ENCODE measurements at places on chromosomes 1 and 21.

DNA sequence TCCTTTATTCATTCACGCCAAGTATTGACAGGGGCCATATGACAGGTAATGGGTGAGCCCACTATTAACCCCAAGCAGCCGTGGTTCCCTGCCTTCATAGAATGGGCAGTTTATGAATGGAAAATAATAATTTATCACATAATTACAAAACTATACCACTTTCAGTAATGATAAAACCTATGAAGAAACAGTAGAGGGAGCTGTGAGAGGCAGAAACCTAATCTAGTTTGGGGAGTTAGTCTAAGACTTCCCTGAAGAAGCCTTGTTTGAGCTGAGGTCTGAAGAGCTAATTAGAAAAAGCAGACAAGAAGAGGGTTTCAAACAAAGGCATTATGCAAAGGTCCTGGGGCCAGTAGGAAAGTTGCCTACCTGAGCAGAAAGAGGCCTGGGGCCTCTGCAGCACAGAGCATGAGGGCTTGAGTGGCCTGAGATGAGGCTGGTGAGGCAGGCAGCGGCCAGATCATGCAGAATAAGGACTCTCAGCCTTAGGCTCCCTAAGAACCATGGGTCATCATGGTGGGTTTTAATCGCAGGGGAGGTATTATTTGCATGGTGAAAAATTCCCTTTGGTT, 142.8 kb downstream of the ATG4C start:
- no peak for DNase-seq

DNA sequence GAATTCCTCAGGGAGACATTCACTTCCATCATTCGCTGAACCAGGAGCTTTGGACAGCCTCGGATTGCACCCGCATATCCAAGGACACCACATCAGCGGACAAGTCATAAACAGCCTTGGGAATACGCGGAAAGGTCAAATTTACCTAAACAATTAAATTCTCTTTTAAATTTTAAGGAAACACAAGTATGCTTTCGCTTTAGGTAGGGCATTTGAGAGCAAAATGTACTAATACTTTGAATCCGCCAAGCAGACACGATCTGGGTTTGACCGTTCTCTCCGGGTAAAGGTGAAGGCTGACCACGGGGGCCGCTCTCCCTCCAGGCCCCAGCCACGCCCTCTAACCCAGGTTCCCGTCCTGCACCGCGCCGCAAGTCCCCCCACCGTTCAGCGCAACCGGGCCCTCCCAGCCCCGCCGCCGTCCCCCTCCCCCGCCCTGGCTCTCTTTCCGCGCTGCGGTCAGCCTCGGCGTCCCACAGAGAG, 479 bp upstream of the ACADM start:
- DNase-seq: no peak

- no peak for DNase-seq
Observed at GRCh38 chr21:45932922-45933502, 48.6 kb upstream of the COL6A1 start.

DNA sequence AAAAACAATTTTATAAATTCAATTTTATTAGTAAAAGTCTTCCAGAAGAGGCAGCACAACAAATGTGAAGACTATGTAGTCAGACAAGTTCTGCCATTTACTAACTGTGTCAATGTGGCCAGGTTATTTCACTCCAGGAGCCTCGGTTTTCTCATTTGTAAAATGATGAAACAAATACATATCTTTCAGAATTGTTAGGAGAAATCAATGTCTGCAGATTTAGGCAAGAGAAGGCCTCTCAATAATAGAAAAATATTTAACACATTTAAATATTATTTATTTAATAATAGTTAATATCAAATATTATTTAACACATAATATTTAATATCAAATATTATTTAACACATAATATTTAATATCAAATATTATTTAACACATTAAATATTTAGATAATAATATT, 75.6 kb upstream of the PTGFR start:
- no peak for DNase-seq

GRCh38 chr1:55575571-55576279, 360.6 kb upstream of the USP24 start:
- DNase-seq: no peak

GRCh38 chr1:53625766-53626520, 113.0 kb downstream of the GLIS1 start:
- DNase-seq: no peak

DNA sequence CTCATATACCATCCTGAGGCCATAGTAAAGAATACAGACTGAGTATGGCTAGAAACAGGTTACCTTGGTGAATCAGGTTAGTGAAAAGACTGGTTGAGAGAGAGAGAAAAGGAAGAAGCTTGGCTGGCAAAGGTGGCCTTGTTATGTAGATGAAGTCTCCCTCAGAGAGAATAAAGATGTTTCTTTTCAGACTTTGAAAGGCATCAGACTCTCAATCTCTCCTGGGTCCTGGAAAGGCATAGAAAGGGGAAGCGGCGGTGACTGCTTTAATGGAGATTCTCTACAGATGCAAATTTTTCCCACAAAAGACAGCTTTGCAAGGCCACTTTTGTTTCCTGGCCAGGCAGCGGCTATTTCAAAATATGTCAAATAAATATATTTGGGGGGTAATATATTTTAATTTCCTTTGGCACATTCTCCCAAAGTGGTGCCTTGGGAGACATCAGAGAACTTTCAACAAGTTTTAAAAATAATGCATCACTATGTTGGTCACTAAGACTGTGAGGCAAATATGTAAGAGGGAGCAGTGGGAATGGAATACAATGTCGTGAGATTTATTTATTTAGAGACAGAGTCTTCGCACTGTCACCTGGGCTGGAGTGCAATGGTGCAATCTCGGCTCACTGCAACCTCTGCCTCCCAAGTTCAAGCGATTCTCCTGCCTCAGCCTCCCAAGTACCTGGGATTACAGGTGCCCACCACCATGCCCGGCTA, 46.1 kb downstream of the NPHS2 start:
- no peak for DNase-seq

GRCh38 chr1:175094626-175095025, 27.0 kb downstream of the TNN start:
- no peak for DNase-seq

DNA sequence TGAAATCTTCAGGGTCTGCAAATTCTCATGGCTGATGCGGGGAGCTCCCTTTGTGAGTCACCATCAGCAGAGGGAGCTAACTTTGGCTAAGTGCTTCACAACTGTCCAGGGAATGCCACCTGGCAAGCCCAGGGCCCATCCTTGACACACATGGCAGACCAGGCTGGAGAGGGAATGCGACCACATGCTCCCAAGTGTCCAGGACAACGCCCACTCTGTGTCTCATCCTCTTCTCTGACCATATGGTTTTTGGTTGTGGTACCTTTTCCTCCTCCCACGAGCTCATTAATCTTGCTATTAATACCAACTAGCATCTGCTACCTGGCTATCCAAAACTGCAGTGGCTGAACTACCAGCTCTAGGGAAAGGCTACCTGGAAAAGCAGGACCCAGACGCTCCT, 37.1 kb upstream of the CLSTN1 start:
- no peak for DNase-seq

GRCh38 chr1:101243751-101244150, 6.9 kb downstream of the S1PR1 start:
- no peak for DNase-seq

DNA sequence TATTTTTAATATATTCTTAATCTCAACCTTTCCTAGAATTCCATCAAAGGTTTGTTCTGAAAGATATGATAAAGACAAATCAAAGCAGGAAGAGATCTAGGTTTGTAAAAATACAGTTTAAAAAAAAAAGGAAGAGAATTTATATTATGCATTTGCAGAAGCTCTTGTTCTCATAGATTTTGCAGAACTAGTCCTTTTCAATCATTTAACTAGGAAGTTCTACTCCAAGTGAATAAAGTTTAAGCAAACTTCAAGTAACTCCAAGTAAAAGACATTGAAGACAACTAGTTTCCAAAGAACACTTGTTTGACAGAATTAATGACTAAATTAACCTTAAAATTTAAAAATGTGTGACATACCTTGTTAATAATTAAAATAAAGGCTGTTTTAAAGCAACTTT, 55.9 kb downstream of the HNRNPR start:
- no peak for DNase-seq

GRCh38 chr1:1628754-1629429, 3.1 kb upstream of the MMP23B start:
- no peak for DNase-seq

- DNase-seq: no peak
Observed at GRCh38 chr1:66732407-66733166, 19.7 kb upstream of the DYNLT5 start.

DNA sequence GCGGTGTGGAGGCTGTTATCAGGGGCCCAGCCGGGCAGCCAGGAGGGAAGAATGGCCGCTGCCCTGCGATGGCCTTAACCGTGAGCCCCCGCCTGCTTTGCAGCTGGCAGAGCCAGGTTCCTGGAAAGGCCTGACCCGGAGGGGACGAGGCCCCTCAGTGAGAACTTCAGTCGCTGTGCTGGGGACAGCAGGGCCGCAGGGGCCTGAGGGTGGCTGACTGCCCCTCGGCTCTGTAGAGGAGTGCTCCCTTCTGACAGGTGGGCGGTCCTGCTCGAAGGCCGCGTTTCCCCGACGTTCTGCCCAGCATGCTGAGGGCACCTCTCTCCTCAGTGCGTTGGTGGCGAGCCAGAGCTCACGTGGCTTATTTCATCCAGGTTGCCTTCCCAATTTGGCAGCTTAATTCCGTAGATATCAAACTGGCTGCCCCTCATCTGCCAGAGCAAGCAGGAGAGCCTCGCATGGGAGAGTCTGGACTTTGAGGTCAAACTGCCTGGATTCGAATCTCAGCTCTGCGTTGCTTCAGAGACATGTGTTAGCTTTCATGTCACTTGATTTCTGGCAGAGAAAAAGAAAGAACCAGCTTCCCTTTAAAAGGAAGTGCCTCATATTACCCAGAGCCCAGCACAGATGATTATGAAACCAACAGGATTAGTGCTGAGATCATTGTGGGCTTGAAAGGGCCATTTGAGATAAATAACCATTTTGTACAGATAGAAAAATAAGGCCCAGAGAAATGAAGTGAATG, 239.8 kb downstream of the SDCCAG8 start:
- DNase-seq: no peak

DNA sequence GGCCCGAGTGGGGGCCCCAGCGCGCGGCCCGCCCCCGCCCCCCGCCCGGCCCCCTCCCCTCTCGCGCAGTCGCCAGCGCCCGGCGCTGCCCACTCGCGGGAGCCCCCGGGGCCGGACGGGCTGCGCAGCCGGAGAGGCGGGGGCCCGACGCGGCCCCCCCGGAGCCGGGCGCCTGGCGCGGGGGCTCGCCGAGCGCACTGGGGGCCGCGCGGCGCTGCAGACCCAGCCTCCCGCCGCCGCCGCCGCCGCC, 146 bp upstream of the ZNF362 start:
- no peak for DNase-seq

DNA sequence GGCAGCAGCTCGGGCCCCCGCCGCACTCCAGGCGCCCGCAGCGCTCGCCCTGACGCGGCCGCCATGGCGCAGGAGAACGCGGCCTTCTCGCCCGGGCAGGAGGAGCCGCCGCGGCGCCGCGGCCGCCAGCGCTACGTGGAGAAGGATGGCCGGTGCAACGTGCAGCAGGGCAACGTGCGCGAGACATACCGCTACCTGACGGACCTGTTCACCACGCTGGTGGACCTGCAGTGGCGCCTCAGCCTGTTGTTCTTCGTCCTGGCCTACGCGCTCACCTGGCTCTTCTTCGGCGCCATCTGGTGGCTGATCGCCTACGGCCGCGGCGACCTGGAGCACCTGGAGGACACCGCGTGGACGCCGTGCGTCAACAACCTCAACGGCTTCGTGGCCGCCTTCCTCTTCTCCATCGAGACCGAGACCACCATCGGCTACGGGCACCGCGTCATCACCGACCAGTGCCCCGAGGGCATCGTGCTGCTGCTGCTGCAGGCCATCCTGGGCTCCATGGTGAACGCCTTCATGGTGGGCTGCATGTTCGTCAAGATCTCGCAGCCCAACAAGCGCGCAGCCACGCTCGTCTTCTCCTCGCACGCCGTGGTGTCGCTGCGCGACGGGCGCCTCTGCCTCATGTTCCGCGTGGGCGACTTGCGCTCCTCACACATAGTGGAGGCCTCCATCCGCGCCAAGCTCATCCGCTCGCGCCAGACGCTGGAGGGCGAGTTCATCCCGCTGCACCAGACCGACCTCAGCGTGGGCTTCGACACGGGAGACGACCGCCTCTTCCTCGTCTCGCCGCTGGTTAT, 2.8 kb downstream of the KCNJ9 start:
- DNase-seq: no peak

- no peak for DNase-seq
Observed at GRCh38 chr1:4494027-4494426, 160.4 kb upstream of the AJAP1 start.

DNA sequence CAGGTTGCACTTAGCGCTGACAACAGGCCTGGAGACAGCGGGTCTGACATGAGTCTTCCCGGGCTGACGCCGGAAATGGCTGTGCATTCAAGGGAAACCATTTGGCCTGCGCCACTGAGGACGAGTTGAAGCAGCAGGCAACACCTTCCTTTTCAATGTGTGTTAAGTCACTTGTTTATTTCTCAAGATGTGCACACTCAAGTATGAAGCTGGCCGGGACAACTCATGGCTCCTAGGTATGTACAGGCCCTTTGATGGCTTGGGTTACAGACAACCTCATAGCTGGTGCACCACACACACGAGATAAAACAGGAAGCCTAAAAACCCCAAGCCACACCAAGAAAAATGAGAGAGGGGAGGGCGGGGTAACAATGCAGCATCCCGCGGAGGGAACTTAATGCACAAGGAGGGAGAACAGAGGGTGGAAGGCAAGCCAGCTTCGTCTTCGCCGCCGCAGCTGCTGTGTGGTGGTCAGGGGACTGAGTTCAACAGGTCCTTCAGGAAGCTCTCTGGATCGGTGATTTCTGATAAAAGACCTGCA, 118.0 kb upstream of the IFFO2 start:
- no peak for DNase-seq

DNA sequence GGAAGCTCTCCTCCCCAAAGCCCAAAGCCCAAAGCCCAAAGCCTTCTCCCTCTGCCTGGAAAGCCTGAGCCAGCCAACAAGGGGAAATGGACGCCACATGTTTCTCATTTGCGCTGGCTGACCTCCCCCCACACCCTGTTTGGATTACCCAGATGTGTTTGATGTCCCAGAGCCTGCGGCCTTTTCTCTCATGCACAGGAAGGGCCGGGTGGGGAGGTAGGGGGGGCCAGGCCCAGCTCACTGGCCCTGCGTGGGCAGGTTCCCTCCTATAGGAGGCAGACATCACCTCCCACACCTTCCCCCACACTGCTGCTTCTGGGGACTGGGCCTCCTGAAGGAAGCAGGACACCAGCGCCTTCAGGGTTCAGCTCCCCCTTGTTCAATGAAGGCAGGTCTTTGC, 116.3 kb downstream of the NAV1 start:
- DNase-seq: no peak

DNA sequence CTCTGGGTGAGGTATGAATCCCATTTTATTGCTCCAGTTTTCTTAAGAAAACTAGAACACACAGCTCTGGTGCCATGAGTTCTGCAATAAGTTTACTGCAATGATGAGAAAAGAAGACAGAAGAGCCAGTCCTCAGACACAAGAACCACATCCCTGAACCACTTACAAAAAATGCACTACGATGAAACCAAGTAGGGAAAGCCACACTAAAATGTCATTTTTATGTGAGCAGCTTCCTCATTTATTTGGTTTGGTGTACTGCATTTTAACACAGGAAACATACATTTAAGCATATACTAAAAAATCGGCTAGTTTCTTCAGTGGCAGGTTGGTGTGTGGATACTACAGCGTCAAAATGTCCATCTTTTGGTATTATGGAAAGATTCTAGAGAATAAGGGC, 95.9 kb downstream of the PTPN14 start:
- no peak for DNase-seq

Data from GM04503 (cell line).